Activated T-cell treated with anti-CD3 and anti-CD28 coated beads, Interleukin-2, amount 50 U/mL, for 24 hours (primary cell): ENCODE measurements at places on chromosomes 4 and X.

GRCh38 chrX:142251680-142252079 lies 46.6 kb upstream of the MAGEC2 start:
- H3K4me3 ChIP-seq, result no peak overlapping the region
- H3K27ac ChIP-seq, result no peak overlapping the region
- DNase-seq, result no peak
- H3K4me1 ChIP-seq, result no peaks in the 10 kb centered on the region
- no peaks in the 10 kb centered on the region for H3K36me3 ChIP-seq

- H3K4me3 ChIP-seq, result no peak overlapping the region
- H3K36me3 ChIP-seq, result no peaks in the 10 kb centered on the region
- H3K27ac ChIP-seq, result no peak overlapping the region
- no peaks in the 10 kb centered on the region for H3K27me3 ChIP-seq
Observed at GRCh38 chr4:173685831-173686210, 155.8 kb upstream of the HAND2 start.

DNA sequence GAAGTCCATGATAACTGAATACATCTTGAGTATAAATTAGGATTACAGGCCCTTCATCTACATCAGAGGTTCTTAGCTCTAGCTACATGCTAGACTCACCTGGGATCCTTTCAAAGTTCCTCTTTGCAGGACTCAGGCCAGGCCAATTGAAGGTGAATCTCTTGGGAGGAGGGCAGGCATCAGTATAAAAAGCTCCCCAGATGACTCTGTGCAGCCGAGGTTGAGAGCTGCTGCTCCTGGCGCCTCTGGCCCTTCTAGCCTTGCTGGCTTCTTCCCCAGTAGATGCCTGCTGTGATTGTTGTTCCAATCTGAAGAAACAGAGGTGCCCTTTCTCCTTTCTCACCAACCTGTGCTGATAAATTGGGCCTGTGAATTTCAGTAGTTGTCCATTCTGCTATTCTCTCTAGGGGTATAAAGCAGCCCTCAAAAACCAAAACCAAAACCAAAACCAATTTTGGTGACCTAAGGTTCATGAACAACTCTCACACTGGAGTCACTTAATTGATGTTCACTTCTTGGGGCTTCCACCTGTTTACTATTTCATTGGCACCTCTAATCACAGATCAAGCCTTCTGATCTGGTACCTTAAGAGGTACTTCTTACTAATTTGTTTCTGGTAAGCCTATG lies 78.7 kb downstream of the SUPT20HL2 start:
- no peak overlapping the region for H3K4me3 ChIP-seq
- H3K4me1 ChIP-seq, result peaks cover 7% of the 10 kb centered on the region
- no peak overlapping the region for H3K27ac ChIP-seq
- no peaks in the 10 kb centered on the region for H3K36me3 ChIP-seq
- peaks cover 33% of the 10 kb centered on the region for H3K27me3 ChIP-seq

DNA sequence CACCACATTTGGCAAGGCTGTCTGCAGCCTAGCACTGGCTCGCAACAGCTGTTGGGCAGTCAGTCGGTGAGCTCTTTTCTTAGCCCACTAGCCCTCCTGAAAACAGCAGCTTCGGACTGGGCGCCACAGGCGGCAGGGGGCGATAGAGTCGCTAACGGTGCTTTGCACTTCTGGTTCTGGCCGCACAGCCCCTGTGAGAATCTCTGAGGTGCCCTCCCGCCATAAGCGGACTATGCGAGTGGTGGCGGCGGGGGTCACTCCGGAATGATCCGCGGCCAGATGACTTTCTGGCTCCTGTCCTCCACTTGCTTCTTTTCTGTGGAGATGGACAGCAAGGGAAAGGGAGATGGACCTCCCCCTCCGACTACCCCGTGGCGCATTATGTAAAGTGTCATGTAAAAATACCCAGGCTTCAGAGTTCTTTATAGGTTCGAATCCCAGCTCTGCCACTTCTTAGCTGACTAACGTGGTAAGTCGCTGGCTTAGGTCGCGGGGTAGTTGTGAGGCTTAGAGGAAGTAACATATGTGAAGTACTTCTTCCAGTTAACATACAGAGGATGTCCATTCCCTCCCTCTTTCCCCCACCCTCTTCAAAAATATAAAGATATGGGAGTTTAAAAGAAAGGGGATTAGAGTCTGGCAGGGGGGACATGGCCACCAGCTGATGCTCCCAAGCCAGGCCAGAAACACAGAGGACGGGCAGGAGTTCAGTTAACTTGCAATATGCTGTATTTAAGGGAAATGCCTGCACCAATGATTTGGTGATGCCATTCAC lies 11.0 kb downstream of the ARHGAP36 start:
- no peak overlapping the region for H3K27ac ChIP-seq
- peak; percentile 40 for DNase-seq
- H3K27me3 ChIP-seq, result peaks cover 58% of the 10 kb centered on the region
- H3K4me3 ChIP-seq, result no peak overlapping the region
- no peaks in the 10 kb centered on the region for H3K36me3 ChIP-seq
- H3K4me1 ChIP-seq, result no peaks in the 10 kb centered on the region

GRCh38 chr4:98447648-98448047 lies 186.5 kb downstream of the RAP1GDS1 start:
- peaks cover 26% of the 10 kb centered on the region for H3K36me3 ChIP-seq
- H3K27ac ChIP-seq, result peak overlapping the region; percentile 91
- H3K4me3 ChIP-seq, result peak overlapping the region; percentile 57
- peaks cover 38% of the 10 kb centered on the region for H3K4me1 ChIP-seq
- no peak for DNase-seq

DNA sequence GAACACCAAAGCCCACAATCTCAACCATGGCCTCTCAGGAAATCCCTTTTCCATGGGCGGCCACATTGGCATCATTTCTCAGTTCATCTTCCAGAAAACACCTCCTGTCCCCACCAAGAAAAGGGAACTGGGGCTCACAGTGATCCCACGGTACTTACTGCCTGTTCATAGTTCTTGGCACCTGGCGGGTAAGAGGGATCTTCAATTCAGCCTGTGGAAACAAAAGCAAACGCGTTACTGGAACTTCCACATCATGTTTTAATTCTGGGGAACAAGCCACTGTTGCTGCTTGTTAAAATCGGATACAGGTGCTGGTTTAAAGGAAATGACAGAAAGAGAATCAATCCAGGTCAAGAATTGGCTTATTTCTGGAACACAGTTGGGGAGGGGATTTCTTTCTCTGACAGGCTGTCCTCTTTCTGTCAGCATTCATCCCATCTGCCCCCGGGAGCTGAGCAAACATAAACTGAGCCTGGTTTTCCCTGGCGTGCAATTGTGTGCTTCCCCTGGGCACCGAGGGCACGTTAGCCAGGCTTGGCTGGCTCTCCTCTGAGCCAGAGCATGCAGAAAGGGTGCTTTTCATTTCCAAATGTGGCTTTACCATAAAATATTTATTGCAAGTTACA lies 16.8 kb downstream of the CLNK start:
- no peak overlapping the region for H3K27ac ChIP-seq
- no peaks in the 10 kb centered on the region for H3K27me3 ChIP-seq
- H3K4me1 ChIP-seq, result peaks cover 20% of the 10 kb centered on the region
- H3K36me3 ChIP-seq, result no peaks in the 10 kb centered on the region
- H3K4me3 ChIP-seq, result no peak overlapping the region

GRCh38 chr4:153939570-153939969 lies 150.7 kb upstream of the SFRP2 start:
- H3K4me1 ChIP-seq, result peaks cover 23% of the 10 kb centered on the region
- H3K4me3 ChIP-seq, result no peak overlapping the region
- no peak overlapping the region for H3K27ac ChIP-seq
- no peaks in the 10 kb centered on the region for H3K36me3 ChIP-seq
- DNase-seq, result no peak
- peaks cover 30% of the 10 kb centered on the region for H3K27me3 ChIP-seq

- no peak overlapping the region for H3K27ac ChIP-seq
- H3K4me1 ChIP-seq, result peaks cover 12% of the 10 kb centered on the region
- no peaks in the 10 kb centered on the region for H3K36me3 ChIP-seq
Observed at GRCh38 chr4:177225605-177226004, 84.1 kb upstream of the NEIL3 start.
